RWPE1 (cell line): ENCODE measurements at places on chromosomes 16 and 17.
A peak's percentile ranks its signal among the peaks of the same experiment; 100 is the strongest.

- DNase-seq, result no peak
Observed at GRCh38 chr17:37221865-37222264, 153.9 kb upstream of the C17orf78 start.

- peak; percentile 36 for DNase-seq
Observed at GRCh38 chr17:4488989-4489595, 9.6 kb upstream of the SPNS2 start.

GRCh38 chr16:49283376-49284049 lies 1.9 kb upstream of the CBLN1 start:
- no peak for DNase-seq

- DNase-seq, result no peak
Observed at GRCh38 chr17:65261682-65262636, 124.8 kb downstream of the RGS9 start.

GRCh38 chr17:27946513-27946912 lies 53.3 kb upstream of the LYRM9 start:
- DNase-seq, result no peak

- no peak for DNase-seq
Observed at GRCh38 chr17:17818088-17818526, 18.7 kb downstream of the SREBF1 start.

GRCh38 chr16:47866423-47866822 lies 289.4 kb downstream of the ABCC12 start:
- DNase-seq, result no peak

GRCh38 chr17:19413761-19414160 lies 2.7 kb downstream of the RNF112 start:
- DNase-seq, result no peak

DNA sequence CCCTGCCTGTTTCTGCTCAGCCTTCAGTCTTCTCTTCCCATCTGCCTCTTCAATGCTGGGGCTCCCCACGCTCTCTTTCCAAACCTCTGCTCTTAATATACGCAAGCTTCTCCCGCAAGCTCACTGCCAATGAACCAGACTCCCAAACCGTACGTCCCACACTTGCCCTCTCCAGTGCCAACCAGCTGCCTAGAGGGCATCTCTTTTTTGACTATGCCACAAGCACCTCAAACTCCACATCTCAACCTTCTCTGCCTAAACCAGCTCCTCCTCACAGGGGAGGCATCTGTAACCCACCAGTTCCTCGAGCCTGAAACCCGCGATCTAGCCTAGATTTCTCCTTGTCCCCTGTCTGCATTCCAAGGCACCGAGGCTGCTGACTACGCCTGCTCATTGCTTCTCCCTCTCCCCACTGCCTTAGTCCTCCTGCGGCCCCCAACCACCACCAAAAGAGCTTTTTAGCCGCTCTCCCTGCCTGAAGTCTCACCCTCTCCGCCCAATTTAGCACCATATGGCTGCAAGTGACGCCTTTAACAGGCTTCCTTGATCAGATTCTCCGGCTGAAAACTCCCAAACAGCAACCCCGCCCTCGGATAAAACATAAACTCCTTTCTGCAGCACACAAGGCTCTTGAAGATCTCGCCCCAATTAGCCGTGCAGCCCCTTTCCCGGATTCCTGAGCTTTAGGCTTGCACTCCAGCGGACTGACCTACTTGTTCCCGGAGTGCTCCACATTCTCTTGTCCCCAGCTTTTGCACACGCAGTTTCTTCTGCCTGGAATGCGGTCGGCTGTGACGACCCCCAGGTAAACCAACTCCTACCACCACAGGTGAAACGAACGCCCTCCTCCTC lies 1.5 kb downstream of the GGA2 start:
- DNase-seq, result no peak

GRCh38 chr16:11972128-11972527 lies 4.4 kb upstream of the SNX29 start:
- no peak for DNase-seq

DNA sequence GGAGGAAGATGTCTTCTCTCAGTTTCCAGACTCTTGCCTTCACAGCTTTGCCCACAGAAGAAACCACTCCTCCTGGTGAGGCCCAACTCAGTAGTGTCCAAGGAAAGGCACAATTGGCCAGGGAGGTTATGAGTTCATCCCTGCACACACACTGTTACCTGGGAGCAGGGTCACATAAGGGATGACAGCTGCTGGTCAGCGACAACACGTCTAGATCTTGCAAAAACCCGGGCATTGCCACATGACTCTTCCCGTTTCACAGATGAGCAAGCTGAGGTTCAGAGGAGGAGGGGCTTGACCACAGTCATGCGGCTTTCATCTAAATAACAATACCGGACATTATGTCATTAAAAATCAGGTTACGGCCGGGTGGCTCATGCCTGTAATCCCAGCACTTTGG lies 186.0 kb downstream of the COPRS start:
- DNase-seq, result no peak

- peak; percentile 55 for DNase-seq
Observed at GRCh38 chr17:7557775-7558543, 591 bp upstream of the TNFSF13 start.

DNA sequence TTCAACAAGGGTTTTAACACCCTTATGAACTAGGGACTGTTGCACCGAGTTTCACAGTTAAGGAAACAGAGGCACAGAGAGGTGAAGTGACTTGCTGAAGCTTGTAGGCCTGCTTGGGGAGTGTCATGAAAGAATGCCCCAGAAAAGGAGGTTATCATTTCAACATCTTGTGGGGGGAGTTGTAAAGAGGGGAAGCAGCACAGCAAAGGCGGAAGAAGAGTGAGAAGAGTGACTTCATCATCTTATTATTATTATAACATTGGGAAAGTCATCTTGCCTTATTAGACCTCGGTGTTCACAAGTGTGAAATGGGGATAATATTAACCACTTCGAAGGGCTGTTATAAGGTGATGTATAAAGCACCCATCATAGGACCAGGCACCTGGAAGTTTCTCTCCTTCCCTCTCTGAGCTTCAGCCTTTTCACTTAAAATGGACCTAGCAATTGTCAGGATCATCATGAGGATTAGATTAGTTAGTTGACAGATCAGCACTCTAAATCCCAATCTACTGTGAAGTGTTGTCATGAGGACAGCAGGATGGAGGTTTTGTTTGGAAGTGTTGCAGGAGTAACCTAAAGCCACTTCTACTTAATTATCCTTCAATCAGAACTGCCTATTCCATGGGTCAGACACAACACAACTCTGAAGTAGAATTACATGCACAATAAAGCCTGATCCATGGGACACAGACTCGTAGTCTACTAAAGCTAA lies 2.3 kb downstream of the CCL4 start:
- no peak for DNase-seq

DNA sequence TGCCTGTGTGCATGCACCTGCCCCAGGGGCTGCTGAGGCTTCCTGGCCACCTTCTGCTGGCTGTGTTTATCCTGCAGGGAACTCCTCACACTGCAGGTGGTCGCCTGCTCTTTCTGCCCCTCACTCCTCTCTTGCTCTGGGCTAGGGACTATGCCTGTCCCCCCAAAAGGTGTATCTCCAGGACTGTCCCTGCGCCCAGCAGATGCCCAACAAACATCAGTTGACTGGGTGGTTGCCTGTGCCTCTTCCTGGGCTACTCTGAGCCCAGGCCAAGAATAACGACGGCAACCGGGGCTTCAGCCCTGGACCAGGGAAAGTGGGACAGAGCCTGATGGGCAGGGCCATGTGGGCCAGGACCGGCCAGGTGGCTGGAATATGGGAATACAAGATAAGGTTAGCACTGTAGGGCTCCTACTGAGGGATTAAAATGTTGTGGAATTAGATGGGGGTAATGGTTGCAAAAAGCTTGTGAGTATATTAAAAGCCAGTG lies 55.4 kb downstream of the VAC14 start:
- no peak for DNase-seq

GRCh38 chr17:830950-831349 lies 48.8 kb downstream of the MRM3 start:
- DNase-seq, result no peak

- no peak for DNase-seq
Observed at GRCh38 chr17:21252289-21252795, 868 bp downstream of the NATD1 start.

- DNase-seq, result no peak
Observed at GRCh38 chr17:1511290-1511689, 5.1 kb downstream of the INPP5K start.

DNA sequence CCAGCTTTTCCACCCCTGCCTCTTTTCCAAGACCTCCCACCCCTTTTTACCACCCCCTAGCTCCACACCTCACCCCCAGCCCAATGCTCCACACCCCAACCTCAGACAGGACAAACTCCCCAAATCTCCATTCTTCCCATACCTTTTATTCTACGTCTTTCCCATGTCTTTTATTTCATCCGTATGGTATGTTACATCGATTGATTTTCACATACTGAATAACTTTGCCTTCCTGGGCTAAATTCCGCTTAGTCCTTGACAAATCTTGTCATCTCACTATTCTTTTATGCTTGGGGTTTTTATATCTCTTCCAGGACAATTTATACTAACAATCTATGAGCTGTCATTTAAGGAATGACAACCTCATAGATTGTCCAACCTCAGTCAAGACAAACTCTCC lies 46.4 kb downstream of the PITPNM3 start:
- no peak for DNase-seq

GRCh38 chr17:2179615-2180295 lies 123.8 kb downstream of the SMG6 start:
- DNase-seq, result no peak

GRCh38 chr17:21389394-21389793 lies 13.2 kb downstream of the KCNJ12 start:
- DNase-seq, result no peak

DNA sequence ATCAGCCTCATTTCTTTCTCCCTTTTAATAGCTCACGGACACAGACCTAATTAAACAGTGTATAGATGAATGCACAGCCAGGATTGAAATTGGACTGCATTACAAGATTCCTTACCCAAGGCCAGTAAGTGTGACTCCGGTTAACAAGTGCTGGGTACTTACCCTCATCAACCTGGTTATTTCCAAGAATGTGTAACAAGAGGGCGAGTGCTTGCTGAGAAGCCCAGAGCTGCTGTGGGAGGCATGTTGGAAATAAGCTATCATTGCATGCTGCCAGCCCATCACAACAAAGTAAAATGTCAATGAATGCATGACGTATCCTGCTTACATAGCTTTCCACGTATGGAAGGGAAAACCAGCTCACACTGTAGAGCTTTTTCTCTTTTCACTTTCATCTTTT lies 19.5 kb downstream of the LYRM1 start:
- no peak for DNase-seq

DNA sequence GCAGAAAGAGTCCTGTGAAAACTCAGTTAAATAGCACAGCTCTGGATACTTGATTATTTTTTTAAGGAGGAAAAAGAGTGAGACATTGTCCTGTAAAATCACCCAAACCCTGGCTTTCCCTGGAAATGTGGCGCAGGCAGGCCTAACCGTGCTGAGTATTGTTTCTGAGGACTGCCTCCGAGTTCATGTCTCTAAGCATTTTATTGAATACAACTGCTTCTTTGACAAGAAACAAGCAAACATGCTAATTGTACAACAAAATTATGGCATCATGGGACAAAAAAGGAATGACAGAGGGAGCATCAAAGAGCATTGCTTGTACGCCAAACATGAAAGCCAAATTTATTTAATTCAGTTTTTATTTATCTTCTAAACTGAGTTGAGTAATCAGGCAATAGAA lies 64.5 kb upstream of the HSBP1 start:
- DNase-seq, result no peak

DNA sequence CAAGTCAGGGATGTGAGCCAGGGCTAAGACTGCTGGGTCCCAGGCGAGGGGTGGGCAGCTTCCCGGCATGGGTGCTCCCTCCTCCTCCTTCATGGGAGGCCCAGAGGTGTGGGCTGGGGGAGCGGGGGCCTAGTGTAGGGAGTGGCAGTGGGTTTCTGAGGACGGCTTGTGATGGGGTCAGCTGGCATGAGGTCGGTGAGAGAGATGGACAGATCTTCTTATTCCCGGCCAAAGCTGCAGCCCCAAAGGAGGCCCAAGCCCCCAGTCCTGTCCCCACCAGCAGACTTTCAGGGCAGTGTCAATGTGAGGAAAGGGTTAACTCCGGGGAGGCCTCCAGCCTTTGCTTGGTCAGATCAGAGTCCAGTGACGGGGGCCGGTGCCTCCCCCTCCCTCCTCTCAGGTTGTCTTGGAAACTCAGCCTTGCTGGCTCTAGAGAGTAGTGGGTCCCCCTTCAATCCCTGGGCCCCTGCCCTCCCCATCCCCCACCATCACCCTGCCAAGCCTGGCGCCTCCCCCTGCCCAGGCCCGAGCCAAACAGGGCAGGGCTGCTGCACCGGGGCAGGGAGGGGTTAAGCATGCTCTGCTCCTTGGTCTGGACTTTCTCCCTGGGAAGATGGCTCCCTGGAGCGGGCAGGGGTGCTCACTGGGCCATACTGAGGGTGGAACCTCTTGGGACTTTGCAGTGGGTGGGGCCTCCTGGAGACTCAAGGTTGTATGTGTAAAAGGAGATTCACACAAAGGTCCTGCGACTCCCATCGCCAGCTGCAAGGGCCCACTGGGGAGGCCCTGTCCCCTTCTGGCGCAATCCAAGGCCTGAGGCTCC lies 12.4 kb downstream of the NAT9 start:
- no peak for DNase-seq

GRCh38 chr16:57482845-57483545 lies 3.3 kb downstream of the DOK4 start:
- DNase-seq, result no peak

DNA sequence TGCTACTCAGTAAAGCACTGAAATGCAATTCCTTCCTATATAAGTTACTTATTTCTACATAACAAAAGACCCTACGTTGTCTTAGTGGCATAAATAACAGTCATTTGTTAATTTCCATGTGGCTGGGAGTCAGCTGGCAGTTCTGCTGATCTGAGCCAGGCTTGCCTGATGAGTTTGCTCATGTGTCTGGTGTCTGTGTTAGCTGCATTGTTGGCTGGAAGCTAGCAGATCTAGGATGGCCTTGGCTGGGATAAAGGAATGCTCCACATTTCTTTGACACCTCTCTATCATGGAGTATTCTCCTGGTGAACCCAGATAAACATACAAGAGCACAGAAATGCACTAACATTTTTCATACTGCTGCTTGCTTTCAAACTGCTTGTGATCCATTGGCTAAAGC lies 264.4 kb upstream of the MON1B start:
- no peak for DNase-seq

DNA sequence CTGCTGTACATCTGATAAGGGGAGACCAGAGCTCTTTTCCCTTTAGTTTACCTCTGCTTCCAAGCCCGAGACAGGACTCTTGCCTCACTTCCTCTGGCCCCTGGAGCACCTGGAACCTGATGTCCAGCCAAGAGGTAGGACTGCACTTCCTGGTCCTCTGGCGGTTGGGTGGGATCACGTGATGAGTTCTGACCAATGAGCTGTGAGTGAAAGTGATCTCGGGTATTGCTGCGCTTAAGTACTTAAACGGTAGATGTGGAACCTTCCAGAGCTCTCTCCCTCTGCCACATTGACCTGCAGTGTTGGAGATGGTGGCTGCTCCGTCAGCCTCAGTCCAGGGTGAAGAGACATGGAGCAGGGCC lies 67.0 kb downstream of the SMPD3 start:
- DNase-seq, result peak; percentile 23

DNA sequence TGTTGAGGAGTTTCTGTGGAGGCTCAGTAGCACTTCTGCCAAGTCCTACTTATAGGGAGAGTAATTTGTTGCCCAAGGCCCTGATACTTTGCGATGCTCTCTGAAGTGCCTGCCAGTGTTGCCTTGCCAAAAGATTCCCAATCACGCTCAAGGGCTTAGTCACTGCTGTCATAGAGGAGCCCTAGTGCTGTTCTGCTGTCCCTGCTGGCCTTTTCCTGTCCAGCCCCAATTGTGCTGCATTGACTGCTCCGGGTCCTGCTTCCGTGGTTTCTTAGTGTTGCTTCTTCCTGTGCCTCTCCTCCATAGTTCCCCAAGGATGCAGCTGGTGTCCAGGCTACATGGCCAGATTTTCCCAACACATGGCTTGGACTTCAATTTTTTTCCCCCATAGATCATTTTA lies 13.9 kb downstream of the NUP93 start:
- no peak for DNase-seq

GRCh38 chr17:51869387-51869786 lies 289.1 kb downstream of the CA10 start:
- DNase-seq, result peak; percentile 13
